ENCODE measurements at places on chromosomes 7 and 10.

- no peak for DNase-seq
Observed at GRCh38 chr10:122087436-122087835, 98.5 kb downstream of the TACC2 start.

DNA sequence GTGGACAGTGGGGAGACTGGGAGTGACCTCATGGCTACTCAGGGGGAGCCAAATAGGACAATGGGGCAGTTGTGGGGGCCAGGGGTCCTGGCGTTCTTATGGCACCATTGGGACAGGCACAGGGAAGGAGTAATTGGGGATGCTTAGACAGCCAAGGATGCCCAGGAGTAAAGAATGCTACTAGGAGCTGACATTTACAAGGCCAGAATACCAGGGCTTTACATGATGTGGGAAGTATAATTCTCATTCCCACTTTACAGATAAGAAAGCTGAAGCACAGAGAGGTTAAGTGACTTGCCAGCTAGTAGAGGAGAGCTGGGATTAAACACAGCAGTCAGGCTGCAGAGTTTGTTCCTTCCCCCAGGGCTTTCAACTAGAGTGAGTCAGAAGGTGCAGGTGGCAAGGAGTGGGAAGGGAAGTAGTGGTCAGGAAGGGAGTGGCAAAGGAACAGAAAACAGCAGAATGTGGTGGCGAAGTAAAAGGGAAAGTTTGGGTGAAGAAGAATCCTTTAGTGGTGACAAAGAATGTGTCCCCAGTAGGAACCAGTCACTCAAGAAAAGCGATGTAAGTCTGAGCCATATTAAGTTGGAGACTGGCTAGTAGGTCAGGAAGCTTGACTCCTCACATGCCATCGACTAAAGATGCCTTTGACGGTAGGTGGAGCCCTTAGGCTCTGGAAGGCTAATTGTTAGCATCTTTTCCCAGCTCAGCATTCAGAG, 32.8 kb downstream of the CPVL start:
- no peak for DNase-seq

DNA sequence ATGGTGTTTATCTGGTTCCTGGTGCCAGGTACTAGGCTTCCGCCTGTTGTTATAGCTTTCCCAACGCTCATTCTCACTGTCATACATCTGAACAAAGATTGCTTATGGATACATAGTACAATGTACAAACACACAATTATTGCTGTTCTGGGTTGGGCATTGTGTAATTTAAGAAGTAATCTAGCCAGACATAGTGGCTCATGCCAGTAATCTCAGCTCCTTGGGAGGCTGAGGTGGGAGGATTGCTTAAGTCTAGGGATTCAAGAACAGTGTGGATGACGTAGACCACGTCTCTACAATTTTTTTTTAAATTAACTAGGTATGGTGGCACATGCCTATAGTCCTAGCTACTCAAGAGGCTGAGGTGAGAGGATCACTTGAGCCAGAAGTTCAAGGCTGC, 9.3 kb upstream of the CROT start:
- no peak for DNase-seq

GRCh38 chr7:67621704-67622103, 625.1 kb downstream of the TYW1 start:
- DNase-seq: no peak

DNA sequence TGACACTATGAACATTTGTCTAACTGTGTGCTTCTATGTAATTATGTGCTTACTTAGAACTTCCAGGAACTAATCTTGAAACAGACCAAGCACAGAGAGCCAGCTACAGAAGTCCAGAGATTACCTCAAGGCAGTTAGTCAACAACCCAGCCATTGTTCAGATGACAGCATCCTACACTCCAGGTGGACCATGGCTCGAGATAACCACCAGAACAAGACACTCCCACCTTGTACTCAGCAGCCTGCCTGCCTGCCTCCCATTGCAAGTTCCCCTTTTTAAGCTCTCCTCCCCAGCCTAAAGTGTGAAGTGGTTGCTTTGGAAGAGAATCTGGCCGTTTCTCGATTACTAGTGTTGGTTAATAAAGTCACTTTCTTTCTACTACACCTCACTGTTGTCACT, 1080.6 kb upstream of the LRRN3 start:
- DNase-seq: no peak

GRCh38 chr10:79980711-79981110, 31.8 kb upstream of the SFTPD start:
- DNase-seq: no peak

GRCh38 chr10:127600479-127600878, 51.4 kb downstream of the NPS start:
- no peak for DNase-seq

GRCh38 chr7:141949911-141950310, 3.1 kb upstream of the CLEC5A start:
- DNase-seq: no peak

DNA sequence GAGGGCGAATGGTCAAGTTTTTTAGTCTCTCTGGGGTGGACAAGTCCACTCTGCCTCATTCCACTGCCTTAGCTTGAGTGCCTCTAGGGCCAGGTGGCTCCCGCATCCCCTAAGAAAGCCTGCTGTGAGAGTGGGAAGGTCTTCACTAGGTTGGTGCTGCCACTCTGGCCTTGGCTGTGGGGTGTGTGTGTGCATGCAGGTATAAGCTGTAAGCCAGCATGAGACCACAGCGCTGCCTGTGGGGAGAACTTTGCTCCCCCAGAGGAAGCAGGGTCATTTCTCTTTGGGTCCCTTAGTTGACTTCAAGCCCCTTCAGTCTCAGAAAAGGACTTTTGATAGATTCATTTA, 25.5 kb upstream of the PCBD1 start:
- DNase-seq: no peak

DNA sequence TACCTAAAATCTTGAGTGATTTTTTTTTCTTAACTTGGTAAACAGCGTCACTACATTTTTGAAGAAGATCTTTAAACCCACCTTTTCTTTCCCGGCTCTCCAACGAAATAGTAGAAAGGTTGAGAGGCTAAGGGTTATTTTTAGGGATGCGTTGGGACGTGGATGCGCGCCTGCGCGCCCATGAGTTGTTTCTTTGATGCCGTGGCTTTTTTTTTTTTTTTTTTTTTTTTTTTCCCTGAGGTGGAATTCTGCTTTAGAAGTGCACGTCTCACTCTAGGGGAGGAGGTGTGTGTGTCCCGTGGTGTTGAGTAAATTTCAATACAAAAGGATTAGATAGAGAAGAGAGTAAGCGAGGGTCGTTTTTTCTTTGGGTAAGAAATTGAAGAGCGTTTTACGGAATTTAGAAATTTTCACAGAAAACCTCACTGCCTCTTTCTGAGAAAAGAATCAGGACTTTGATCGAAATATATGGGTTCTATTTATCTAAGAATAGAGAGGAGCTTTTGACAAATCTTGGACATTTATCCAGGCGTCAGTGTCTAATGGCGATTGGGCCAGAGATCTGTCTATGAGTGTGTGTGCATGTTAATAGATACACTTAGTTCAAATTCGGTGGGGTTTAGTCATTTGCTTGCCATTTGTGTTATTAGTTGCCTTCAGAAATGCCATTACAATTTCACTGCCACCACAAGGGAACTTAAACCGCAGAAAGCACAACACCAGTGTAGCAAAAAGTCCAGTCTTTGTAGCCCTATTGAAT, 1.2 kb upstream of the SP8 start:
- DNase-seq: no peak

DNA sequence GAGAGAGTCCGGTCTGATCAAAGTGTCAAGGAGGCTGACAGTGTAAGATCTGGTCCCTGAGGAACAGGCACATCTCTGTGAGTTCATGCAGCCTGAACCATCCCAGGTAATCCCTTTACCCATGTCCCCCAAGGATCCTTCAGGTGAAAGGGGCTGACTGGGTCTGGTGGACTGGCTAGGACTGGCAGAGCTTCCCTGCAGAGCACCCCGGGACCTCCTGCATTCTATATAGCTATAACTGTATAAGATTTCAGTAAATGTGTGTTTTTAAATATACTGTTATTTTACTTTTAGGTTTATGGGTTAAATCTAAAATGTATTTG, 246.8 kb downstream of the ELMO1 start:
- no peak for DNase-seq

DNA sequence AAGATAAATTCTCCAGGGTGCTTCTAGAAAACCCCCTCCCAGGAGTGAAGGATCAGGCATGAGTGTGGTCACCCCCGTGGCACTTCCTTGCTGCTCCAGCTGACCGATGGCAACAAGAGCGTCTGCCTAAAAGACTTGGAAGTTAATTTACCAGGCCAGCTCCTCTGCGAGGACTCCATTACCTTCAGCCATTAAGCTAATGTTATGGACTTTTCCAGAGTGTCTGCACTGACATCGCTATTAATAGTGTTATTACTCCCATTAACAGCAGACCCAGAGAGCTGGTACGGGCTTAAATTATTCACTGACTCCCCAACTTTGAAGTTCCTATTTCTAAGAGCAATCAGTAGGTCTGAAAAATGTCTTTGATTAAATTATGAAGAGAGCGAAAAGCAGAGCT, 345.8 kb downstream of the PLXNA4 start:
- DNase-seq: no peak

- DNase-seq: no peak
Observed at GRCh38 chr10:74008212-74008731, 10.4 kb downstream of the VCL start.

DNA sequence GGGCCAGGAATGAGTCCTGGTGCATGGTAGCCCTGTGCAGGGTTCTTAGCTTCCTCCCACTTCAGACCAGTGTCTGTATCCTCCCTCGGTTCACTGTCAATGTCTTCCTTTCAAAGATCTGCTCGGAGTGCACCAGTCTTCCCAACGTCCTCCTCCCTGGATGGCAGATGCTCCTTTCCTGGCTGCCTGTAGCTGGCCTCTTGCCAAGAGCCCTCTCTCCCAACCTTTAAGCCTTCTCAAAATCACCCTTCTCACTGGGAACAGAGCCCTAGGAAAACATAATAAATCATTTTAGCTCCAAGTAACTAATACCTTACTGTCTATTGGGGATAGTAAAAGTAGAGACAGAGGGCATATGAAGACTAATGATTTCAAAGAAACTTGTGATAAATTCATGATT, 490.6 kb downstream of the CCSER2 start:
- no peak for DNase-seq

DNA sequence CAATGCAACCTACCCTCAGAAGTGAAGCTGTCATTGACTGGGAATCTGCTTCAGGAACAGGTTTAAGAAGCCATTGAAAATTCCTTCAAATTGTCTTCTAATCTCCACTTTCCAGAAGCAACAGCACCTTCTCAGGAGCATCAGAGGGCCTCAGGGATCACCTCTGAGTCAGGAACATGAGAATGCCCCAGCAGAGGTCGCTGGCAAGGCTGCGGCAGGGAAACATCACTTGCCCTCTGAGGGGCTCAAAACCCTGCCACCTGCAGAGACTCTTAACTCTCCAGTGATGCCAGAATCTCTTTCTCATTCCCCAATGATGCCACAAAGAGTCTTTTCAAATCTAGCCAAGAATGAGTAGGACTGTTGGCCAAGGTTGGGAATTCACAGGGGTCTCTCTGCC, 5.9 kb upstream of the MAPK8 start:
- no peak for DNase-seq

GRCh38 chr10:71435571-71436267, 39.0 kb downstream of the CDH23 start:
- DNase-seq: no peak

GRCh38 chr10:102631525-102632393, 12.5 kb upstream of the TRIM8 start:
- no peak for DNase-seq

GRCh38 chr7:17474724-17475344, 176.4 kb downstream of the AHR start:
- DNase-seq: no peak

GRCh38 chr7:27071622-27072390, 24.0 kb downstream of the HOXA1 start:
- DNase-seq: no peak

DNA sequence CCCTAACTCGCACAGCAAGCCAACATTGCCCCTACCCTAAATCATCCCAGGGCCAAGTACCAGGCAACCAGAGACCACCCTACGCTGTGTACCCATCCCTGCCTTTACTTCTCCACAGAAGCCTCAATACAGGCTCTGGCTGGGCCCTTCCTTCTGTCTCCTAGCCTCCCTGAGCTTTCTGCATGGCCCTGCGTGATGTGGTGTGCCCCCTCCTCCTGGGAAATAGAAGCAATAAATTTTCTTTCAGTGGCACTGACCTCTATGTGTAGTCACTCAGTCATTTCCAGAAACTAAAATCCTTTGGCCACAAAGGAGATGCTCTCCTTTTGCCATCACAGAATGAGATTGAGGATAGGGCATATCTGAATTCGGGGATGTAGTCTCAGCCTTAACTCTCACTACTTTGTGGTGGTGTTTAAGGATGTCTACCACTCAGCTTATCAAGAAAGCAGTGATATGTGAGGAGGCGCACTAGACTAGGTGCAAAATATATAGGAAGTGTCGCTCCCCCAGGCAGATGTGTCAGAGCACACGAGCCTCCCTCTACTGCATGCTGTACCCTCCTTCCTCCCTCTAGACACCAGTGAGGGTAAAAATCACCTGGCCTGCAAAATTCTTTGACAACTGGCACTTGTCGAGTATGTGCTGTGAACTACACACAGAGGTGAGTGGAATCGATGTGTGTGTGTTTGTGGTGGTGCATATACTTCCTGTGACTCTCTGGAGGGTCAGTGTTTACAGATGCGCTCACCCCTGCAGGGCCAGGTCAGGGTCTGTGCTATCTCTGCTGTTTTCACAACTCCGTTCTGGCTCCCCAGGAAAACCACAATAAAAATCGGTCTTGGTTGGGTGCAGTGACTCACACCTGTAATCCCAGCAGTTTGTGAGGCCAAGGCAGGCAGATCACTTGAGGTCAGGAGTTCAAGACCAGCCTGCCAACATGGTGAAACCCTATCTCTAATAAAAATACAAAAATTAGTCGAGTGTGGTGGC, 825.9 kb upstream of the IGFBP3 start:
- DNase-seq: no peak

DNA sequence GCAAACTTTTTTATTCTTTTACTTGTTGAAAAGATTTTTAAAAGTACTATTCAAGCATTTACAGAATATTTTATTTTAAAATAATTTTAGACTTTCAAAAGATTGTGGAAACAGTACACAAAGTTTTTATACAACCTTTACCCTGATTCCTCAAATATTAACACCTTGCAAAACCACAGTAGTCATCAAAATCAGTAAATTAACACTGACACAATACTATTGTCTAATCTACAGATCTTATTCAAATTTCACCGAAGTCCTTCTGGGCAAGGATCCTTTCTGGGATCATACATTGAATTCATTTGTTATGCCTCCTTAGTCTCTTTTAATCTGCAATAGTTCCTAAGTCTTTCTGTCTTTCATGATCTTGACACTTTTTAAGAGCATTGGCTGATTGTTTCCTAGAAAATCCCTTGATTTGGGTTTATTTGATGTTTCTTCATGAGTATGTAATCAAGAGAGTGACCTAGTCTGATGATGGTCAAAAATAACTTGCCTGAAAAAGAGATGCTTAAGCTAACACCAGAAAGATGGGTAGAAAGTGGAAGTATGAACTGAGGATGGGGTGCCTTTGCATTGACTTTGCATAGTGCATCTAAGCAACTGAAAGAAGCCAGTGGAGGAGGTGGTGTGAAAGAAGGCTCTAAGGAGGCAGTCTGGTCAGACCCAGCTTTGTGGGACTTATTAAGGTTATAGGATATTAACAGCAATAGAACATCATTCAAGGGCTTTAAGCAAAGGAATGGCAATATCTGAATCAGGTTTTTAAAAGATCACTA, 9.7 kb downstream of the STAMBPL1 start:
- no peak for DNase-seq
